NCI-H460 (cell line): ENCODE measurements at places on chromosomes 6 and 20. TPM values are rescaled to one million over a fixed set of nuclear protein-coding genes. Genes with fewer than 3 reads are reported as not detected.

TBX18 gene
- 7.8 and 11.8 TPM in 2 replicates for total RNA-seq

DNA sequence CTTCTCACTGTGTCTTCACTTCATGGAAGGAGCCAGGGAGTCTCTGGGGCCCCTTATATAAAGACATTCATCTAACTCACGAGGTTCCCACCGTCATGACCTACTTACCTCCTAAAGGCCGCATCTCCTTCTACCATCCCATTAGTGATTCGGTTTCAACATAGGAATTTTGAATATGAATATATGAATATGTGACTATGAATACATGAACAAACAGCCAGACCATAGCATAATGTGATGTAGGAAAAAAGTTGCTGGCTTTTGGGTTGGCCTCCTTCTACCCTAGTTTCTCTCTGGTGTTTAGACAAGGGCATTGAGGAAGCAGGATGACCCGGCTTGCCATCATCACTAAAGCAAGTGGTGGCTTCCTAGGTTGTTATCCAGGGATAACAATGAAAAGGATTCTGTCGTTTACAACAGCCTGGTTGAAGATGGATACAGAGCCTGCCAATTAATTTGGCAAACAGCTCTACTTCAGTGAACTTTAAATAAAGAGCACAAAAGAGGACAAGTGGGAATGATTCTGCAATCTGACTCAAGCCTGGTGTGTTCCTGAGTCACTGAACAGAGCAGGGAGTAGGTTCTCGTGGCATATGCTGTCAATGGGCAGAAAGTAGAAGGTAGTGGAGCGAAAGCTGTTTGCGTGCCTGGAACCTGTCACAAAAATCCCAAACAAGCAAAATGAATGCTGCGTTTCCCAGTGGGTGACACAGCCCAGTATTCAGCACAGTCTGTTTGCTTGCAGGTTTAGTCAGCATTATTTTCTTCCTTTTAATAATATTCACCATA is 44.0 kb upstream of the DOK5 start:
- DNase-seq, result no peak

DNA sequence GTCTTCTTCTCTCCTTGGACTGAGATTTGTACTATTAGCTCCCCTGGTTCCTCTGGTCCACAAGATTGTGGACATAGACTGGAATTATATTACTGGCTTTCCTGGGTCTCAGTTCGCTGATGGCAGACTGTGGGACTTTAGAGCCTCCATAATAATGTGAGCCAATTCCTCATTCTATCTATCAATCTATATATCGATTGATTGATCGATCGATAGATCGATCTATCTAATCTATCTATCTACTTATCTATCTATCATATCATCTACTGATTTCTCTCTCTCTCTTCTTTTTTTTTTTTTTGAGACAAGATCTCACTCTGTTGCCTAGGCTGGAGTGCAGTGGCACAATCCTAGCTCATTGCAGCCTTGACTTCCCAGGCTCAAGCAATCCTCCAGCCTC is 51.5 kb upstream of the DDR1 start:
- no peak for DNase-seq

DNA sequence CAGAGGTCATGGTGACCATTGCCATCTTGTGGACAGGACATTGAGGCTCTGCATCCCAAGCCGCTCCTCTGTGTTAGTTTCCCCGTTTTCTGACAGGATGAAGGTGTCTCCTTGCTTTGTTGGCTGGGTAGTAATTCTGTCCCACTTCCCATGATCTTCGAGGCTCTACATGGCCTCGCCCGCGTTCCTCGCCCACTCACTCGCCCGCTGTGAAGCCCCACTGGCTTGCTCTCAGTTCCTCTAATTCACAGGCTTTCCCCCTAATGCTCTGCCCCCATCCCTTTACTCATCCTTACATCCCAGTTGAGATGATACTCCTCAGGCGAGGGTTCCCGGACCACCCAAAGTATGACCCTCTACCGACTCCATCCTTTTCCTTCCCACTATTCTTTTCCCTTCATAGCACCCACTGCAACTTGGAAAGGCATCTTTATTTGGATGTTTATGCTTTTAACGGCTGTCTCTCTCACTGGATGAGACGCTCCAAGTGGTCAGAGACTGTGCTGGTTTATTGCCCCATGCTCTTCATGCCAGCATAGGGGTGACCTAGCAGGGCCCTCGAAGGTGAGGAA is 511 bp upstream of the SLC35B2 start:
- DNase-seq, result no peak

- DNase-seq, result no peak
These were observed 171.5 kb downstream of the PHF3 start for GRCh38 chr6:63807056-63807455.

SLC22A7 gene
- total RNA-seq, result not detected in 2 replicates

GRCh38 chr6:160095146-160095845 is 26.3 kb upstream of the SLC22A1 start:
- no peak for DNase-seq

GRCh38 chr6:68958327-68958726 is 323.2 kb downstream of the ADGRB3 start:
- no peak for DNase-seq

DNA sequence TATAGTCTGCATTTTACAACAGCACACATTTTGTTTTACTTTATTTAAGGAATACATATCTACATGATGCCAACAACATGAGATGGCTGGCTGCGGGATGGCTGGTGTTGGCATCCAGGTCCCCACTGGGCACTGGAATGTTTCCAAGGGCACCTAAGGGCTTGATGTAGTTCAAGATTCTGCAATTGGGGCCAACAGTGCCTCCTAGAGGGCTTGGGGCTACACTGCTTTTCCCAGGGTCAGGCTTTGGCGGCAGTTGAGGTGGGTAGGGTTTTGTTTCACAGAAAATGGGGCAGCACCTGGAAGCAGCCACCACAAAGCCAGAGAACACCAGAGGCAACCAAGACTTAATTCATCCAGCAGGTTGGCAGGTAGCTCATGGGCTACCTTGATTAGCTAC is 202.2 kb upstream of the PRND start:
- DNase-seq, result peak; percentile 11
